Activated T-cell treated with anti-CD3 and anti-CD28 coated beads, Interleukin-2, amount 50 U/mL, for 48 hours (primary cell): ENCODE measurements at places on chromosomes 2 and 18.

DNA sequence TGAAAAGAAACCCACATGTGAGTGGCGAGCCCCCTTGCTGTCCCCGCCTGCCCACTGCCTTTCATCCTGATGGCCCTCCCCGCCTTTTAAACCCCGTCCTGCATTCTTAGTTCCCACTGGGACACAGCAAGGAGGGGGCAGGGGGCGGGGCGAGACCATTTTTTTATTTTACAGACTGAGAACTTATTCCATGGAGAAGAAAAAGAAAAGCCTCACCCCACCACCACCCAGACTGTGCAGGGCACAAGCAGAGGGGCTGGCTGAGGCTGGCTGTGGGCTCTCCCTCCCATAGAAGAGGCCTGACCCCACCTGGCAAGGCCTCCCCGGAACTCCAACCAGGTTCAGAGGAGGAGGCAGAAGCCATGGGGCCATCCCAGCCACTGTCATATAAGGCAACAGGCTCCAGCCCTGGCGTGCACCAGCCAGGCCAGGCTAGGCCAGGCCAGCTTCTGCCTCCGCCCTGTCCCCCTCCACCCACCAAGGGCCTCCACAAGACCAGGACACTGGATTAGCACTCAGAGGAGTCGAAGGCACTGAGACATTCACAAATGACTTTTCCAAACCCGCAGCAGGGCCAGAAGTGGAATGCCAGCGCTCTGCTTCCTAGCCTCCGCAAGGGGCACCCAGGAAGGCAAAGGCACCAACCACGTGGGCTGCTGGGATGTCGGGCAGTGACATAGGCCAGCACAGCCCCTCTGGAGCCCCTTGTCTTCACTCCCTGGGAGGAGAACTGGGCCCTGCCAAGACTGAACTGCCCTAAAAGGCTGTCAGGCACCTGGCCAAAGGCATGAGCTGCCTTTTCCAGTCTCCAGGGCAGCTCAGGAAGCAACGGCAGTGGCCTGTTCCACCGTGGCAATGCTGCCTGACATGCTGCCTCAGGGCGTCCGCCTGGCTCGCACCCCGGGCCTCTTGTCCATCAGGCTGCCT, 37.5 kb upstream of the SEMA4C start:
- DNase-seq: no peak

DNA sequence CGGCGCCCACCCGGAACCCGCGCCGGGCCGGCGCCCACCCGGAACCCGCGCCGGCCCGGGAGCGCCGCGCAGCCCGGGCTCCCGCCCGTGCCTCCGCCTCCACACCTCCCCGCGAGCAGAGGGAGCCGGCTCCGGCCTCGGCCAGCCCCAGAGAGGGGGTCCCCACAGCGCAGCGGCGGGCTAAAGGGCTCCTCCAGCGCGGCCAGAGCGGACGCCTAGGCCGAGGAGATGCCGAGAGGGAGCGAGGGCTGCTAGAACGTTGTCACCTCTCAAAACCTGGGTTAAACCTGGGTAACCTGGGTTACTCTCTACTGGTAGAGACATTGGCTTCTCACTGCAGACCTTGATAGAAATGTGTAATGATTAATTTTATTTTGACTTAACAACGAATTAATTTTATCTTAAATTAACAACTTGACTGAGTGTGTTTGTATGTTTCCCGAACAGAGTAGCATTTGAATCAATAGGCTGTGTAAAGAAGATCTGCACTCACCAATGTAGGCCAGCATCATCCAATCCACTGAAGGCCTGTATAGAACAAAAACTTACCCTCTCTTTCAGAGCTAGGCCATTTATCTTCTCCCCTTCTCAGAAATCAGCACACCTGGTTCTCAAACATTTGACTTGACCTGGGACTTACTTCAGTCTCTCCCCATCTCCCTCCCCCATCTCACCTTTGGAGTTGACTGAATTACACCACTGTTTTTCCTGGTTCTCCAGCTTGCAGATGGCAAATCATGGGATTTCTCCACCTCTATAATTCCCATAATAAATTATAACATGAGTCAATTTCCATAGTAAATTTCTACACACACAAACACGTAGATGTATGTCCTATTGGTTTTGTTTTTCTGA, 242.7 kb downstream of the ASXL3 start:
- no peak for DNase-seq

GRCh38 chr2:147057892-147058490, 786.8 kb upstream of the ACVR2A start:
- DNase-seq: no peak

DNA sequence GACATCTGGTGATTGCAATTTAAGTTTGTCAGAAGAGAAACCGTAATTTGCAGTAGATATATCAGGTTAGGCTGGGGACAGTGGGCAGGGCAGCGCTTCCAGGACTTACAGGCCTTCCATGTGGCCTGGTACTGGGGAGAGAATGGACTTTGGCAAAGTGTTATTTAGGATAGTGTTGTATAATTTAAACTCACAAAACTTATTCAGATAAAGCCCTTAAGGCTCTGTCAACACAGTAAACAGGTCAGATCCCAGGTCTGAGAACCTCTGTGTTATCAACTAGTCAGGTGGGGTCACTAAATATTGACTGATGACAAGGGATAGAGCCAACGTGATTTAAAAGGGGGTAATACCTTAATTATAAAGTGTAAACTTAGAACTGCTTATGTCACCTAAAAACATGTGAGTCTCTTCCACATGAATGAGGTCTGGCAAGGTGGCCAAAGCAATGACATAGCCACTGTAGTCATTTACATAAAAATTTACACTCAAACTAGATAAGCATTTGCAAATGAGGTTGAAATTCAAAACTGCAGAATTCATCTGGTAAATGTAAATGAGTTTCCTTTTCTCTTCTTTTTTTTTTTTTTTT, 80.2 kb upstream of the DNMT3A start:
- no peak for DNase-seq

GRCh38 chr2:210020138-210020537, 17.7 kb downstream of the RPE start:
- DNase-seq: no peak

DNA sequence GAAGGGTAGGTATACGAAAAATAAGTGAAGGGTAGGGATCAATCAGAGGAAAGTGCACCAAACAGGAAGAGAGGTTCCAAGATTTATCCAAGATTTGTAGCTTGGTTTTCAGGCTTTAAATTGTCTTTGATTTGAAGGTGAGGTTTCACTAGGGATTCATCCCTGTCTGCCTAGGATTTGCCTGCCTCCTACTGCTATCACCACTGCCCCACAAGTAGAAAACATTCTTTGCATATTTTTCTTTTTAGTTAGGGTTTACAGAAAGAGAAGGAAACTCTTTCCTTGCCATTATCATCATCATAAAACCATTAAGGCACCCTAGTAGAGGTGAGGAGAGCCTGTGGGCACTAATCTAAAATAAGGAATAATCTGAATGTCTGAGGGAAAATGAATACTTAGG, 45.8 kb upstream of the TANC1 start:
- DNase-seq: no peak

- DNase-seq: no peak
Observed at GRCh38 chr2:163213661-163214081, 375.1 kb upstream of the KCNH7 start.

DNA sequence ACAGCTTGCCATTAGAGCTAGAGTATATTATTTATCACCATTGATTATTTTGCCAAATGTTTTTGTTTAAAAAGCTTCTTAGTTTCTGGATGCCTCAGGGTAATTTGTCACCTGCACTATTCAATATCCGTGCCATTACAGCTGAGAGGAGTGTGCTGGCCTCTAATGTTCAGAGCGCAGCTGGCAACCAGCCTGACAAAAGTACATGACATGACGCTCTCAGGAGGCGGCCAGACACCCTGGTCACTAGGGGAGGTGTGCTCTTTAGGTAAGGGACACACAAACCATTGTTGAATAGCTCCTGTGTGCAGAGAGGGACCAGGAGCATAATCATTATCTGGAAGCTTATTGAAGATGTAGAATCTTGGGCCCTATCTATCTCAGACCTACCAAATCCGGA, 20.3 kb downstream of the LIMS1 start:
- no peak for DNase-seq

GRCh38 chr2:124258140-124258880, 233.2 kb downstream of the CNTNAP5 start:
- DNase-seq: no peak

- DNase-seq: peak; percentile 42
Observed at GRCh38 chr18:26215247-26215970, 10.8 kb upstream of the TAF4B start.

DNA sequence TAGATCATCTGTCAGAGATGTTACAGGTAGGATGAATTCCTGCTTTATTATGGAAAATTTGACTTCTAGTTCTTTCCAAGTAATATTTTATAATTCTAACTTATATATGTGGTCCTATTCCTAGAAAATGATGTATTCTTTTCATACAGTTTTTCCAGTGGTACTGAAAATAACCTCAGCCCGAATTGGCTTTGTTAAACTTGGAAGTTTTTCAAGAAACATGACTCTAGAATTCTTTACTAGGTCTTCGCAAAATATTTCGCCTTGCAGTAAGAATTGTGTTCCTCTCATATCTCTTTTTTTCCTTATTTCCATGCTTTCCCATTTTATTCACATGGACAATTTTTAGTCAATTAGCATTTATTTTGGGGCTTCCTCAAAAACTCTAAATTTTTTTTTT, 60.5 kb downstream of the BMPR2 start:
- DNase-seq: no peak

- no peak for DNase-seq
Observed at GRCh38 chr2:28622101-28622499, 126.2 kb downstream of the PLB1 start.

DNA sequence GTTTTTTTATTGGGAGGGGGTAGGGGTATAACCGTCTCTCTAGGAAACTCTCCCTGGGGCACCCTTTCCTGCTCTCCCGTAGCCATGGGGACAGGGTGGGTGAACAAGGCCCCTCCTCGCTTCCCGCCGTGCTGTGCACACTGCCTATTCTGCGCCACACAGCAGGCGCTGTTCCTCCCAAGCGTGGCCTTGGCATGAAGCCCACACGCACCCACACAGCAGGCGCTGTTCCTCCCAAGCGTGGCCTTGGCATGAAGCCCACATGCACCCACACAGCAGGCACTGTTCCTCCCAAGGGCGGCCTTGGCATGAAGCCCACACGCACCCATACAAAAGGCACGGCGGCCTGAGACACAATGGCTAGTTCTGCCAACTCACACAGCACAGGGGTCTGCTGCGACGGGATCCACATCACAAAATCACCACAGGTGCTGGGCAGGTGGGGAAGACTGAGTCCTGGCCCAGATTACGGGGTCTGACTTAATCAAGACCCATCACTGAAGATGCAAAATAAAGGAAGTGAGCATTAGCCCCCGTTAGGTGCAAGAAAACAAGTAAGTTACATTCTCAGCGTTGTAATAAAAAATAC, 46.6 kb upstream of the TPO start:
- DNase-seq: no peak

- DNase-seq: no peak
Observed at GRCh38 chr2:138107288-138107687, 143.0 kb downstream of the HNMT start.

- no peak for DNase-seq
Observed at GRCh38 chr2:33107690-33108482, 161.1 kb downstream of the LTBP1 start.

- DNase-seq: no peak
Observed at GRCh38 chr2:105321875-105322646, 7.5 kb downstream of the TGFBRAP1 start.

GRCh38 chr2:45627911-45628310, 16.8 kb upstream of the SRBD1 start:
- DNase-seq: no peak

DNA sequence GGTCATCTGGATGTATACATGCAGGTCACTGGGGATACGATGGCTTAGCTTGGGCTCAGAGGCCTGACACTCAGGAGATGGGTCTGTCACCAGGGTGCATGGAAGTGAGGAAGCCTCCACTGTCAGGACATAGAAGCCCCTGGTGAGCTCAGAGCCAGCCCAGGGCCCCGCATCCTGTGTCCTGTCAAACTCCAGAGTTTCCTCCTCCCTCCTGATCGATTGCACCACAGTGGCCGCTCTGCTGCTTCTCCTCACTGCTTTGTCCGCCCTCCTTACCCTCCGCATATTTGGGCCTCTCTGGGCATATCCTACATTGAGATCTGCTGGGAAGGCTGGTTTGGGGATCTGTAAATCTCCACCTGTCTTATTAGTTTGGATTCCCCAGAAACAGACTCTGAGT, 37.5 kb upstream of the ATG16L1 start:
- DNase-seq: no peak

GRCh38 chr2:20382965-20383810, 32.5 kb upstream of the PUM2 start:
- DNase-seq: no peak

DNA sequence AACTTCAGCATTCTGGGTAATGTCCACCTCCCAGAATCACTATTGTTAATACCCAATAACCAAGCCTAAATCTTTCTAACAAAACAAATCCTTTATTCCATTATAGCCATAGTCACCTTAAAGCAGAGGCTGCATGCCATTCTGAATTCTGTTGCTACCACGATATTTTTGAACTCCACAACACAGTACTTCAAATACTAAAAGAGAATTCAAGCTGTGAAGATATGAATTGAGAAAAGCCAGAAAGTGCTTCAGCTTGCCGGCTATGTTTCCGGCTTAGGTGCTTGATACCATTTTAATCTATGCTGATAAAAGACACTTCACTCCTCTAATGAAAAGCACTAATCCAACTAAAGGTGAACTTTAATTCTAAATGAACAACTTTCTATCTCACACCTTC, 41.3 kb downstream of the GAREM1 start:
- no peak for DNase-seq

GRCh38 chr2:187364696-187365095, 83.4 kb downstream of the CALCRL start:
- DNase-seq: no peak

GRCh38 chr2:234535464-234535863, 38.6 kb upstream of the ARL4C start:
- no peak for DNase-seq

GRCh38 chr2:191676790-191677645, 918 bp upstream of the NABP1 start:
- no peak for DNase-seq

DNA sequence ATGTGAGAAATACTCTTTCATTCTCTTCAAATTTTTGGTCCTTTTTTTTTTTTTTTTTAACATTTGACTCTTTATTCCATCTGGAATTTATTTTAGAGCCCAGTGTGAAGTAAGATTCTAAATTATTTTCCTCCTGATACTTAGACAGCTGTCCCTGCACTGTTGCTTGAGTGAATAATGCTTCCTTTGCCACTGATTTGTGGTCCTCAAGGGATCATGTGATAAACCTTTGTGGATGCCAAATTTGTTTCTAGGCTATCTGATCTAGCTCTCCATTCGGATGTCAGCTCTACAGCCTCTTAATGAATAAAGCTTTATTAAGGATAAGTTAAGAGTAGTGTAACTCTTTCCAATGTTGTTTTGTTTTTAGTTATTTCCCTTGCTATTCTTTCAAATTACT, 142.3 kb downstream of the SMAD7 start:
- no peak for DNase-seq

DNA sequence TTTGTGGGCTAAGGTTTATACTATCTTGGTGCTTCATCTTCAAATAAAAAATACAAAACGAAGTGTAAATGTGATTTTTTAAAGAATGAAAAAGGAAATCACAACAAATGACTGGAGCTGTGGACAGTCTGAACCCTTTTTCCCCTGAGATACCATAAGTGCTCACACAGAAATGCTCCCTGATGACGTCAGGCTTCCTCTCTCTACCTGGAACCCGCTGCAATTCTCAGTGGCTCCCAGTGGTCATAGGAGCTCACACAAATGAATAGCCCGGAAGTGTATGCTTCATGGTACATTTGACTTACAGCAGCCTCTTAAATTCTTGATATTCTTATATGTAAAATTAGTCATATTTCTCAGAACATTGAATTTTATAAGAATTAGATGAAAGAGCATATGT, 249.7 kb upstream of the GYPC start:
- no peak for DNase-seq

- peak; percentile 46 for DNase-seq
Observed at GRCh38 chr2:101710471-101711318, 13.2 kb downstream of the MAP4K4 start.
